ENCODE measurements at places on chromosomes 6 and 20.

DNA sequence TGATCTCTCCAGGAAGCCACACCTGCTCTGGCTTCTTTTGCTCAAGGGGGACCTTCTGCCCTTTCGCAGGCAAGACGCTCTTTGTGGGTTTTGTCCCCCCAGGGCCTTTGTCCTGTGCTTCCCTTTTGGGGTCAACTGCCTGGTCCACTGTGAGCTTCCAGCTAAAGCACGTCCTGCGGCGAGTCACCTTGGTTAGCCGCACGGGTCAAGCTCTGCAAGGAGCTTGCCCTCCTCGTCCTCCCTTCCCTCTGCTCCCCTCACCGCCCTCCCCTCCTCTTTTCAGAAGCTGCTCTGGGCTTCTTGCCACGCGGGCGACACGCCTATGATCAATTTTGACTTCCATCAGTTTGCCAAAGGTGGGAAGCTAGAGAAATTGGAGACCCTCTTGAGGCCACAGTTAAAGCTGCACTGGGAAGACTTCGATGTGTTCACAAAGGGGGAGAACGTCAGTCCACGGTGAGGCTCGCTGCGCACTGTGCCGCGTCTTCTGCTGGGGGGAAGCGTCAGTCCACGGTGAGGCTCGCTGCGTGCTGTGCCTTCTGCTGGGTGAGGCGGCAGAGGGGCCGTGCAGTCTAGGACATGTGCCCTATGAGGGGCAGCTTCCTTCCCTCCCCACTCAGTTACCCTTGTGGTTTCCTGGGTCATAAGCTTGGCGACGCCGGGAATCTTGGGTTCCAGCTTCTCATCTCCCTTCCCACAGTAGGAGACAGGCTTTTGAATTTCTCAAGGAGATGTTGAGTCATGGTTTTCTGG is 80.2 kb downstream of the SYNJ2 start:
- no peak for DNase-seq

GRCh38 chr6:22108199-22108598 is 188.6 kb downstream of the PRL start:
- DNase-seq: no peak

- DNase-seq: no peak
These were observed 2.8 kb downstream of the KCTD20 start for GRCh38 chr6:36445621-36446020.

DNA sequence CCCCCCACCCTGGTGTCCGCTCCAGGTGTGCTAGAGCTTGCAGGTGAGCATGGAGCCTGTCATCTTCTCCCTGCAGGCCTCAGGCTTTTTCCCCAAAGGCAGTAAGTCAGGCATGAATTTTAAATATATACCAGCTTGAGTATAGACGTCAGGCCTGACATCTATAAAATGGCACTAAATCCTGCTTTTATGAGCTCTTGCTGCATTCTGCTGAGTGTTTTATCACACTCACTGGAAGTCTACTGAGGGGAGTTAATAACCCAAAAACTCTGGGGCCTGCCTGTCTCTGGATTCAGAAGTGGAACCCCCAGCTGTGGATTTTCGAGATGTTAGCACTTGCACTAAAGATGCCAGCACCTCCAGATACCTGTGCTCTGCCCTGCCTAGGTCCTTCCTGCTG is 133.4 kb upstream of the TOP1 start:
- no peak for DNase-seq

DNA sequence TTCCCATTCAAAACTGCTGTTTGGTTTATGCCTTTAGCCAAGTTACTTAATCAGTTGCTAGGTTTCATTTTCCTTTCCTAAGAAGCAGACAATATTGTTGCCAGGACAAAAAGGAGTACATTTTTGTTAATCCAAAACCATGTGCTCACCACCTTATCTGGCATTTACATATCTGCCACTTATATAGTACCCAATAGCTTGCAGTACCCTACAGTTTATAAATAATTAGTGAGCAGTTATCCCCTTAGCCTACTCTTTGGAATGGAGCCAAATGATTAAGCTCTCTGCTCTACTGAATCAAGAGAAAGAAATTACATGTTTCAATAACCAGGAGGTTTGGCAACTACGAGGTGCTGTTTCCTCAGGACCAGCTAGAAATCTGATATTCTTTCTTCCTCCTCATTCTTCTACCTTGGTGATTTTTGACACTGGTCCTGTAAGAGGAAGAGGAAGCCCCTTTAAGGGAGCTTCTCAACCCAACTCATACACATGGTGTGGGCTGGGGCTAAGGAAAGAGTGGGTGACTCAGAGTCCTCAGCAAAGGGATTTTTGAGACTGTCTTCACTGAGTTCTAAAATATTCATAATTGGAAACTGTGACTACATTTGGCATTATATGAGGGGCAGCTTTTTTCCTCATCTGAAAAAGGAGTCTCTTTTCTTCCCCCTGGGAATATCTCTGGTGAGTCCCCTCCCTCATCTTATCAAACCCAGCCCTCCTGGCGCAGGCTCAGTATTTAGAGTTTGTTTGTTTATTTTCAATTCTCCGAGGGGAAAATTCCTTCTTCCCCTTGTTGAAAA is 1.5 kb downstream of the ZNFX1 start:
- DNase-seq: no peak

GRCh38 chr20:44412402-44413144 is 57.1 kb downstream of the HNF4A start:
- no peak for DNase-seq

GRCh38 chr6:167151648-167152047 is 6.1 kb downstream of the GPR31 start:
- no peak for DNase-seq

GRCh38 chr6:134722200-134722870 is 227.6 kb downstream of the ALDH8A1 start:
- no peak for DNase-seq

DNA sequence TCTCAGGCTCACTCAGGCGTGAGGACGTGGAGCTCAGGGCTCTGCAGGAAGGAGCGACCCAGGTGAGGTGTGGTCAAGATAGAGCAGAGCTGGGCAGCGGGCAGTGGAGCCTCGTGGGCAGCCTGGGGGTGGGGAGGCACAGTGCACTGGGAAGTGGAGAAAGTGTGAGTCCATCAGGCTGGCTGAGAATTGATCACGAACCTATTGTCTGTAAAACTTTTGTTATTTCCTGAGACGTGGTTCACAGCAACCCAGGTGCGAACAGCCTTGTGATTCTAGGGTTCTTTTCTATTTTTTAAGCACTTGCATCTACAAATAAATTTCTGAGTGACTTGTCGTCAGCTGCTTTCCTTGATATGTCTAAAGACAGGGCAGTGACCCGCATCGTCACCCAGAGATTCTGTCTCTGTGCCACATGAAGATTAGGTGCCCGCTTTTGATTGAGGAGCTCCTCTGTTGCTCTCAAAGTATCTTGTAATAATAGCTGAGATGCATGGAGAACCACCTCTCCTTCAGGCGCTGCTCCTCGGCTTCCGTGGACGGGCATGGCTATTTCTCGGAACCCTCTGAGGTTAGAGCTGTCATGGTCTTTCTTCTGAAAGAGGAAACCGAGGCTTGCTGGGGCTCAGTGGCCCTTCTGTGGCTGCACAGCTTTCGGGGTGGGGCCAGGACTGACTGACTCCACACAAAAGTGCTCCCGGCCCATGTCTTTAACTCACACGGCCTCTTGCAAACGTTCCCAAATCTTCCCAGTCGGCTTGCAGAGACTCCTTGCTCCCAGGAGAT is 662 bp upstream of the CCR6 start:
- DNase-seq: no peak

GRCh38 chr6:3222506-3223038 is 4.9 kb downstream of the TUBB2B start:
- DNase-seq: no peak

DNA sequence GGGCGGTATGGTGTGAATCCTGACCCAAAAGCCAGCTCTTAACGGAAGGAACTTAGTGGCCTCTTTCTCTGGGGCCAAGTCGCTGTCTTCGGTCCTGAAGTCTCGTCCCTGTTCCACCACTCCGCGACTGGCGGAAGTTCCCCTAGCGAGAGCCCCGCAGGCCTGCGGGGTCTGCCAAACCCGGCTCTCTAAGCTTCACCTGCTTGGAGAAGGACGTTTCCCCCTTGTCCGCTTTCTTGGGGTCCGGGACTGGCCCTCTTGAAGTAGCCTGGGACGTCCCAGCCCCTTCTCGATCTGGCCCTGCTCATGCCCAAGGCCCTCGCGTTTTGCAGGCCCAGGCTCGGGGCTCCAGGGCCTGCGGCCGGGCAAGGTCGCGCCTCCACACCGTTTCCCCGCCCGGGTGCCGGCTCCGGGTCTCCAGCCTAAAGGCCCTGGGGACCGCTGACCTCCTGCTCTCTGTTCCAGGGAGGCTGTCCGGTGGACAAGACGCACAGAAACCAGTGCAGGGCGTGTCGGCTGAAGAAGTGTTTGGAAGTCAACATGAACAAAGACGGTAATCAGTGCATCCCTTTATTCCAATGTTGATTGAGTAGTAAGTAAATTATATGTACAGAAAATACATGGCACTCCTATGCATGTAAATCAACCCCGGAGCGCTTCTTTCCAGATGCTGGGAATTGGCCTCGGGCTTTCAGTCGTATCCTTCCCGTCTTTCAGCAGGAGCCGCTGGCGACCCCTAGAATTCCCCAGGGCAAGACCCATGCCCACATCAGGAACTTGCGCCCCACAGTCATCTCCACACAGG is 8.8 kb downstream of the NR2E1 start:
- DNase-seq: no peak

DNA sequence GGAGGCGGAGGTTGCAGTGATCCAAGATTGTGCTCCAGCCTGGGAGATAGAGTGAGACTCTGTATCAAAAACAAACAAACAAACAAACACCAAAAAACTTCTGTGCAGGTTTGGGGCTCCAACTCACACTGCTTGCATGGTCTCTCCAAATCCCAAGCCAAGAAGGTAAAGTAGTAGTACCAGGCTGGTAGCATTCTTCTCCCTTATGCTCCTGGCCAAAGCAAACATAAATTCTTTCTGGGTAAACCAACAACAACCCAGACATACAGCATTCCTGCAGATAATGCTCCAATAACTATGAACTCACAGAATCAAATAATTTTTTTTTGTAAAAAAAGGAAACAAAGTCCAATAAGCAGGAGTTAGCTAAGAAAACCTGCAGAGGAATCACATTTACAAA is 57.8 kb upstream of the KLHL31 start:
- DNase-seq: no peak

- no peak for DNase-seq
These were observed 21.3 kb upstream of the CST3 start for GRCh38 chr20:23658989-23659609.

- no peak for DNase-seq
These were observed 17.7 kb downstream of the GJA1 start for GRCh38 chr6:121453191-121453590.

DNA sequence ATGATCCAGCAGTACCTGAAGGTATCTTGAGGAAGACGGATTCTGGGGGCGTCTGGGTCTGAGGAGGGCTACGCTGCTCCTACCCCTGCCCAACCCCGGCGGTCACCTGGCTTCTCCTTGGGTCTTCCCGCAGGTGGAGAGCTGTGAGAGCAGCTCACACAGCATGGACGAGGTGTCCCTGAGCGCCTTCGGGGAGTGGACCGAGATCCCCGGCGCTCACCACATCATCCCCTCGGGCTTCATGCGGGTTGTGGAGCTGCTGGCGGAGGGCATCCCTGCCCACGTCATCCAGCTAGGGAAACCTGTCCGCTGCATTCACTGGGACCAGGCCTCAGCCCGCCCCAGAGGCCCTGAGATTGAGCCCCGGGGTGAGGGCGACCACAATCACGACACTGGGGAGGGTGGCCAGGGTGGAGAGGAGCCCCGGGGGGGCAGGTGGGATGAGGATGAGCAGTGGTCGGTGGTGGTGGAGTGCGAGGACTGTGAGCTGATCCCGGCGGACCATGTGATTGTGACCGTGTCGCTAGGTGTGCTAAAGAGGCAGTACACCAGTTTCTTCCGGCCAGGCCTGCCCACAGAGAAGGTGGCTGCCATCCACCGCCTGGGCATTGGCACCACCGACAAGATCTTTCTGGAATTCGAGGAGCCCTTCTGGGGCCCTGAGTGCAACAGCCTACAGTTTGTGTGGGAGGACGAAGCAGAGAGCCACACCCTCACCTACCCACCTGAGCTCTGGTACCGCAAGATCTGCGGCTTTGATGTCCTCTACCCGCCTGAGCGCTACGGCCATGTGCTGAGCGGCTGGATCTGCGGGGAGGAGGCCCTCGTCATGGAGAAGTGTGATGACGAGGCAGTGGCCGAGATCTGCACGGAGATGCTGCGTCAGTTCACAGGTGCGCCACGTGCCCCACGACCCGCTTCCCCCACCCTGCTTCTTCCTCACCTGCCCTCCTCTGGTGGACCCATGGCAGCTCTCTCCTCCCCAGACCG is 166.9 kb upstream of the RNF24 start:
- no peak for DNase-seq

- DNase-seq: peak; percentile 55
These were observed at the start of gene SNAP91 for GRCh38 chr6:83708970-83709747. Gene SNAP91 (minus strand): TSS chr6:83709101. CDS start chr6:83707927, 1,174 bp downstream.

GRCh38 chr6:56866917-56867522 is 87.9 kb upstream of the BEND6 start:
- DNase-seq: no peak

GRCh38 chr6:43578748-43579147 is 2.8 kb downstream of the POLH start:
- no peak for DNase-seq

DNA sequence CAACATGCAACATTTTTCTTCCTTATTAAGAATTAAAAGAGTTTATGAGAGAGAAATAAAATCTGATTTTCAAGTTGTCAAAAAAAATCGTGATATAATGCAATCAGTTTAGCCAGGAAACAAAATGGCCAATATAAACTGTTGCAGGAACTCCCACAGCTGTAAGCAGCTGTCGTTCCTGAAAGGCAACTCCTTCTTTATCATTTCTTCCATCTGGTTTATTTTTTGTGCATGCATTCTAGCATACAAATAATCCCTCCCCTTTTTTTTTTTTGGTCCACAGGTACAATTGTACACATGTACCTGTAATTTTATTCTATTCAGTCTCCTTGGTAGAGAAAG is 19.7 kb downstream of the TRAF3IP2 start:
- no peak for DNase-seq

DNA sequence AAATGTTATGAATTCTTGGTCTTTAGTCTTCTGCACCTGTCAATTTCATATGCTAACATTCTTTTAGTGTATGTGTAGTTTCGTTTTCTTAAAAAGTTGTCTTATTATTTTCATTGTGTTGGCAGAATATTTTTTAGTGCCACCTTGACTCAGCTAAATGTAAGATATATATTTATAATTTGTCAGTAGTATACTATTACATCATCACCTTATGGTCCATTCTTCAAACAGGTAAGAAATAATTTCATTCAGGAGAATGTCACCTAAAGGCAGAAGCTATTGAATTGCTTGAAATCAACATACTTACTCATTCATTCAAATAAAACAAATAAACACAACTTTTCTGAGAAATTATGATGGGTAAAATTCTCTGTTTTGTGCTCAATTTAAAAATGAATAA is 3.5 kb upstream of the STXBP5 start:
- no peak for DNase-seq

DNA sequence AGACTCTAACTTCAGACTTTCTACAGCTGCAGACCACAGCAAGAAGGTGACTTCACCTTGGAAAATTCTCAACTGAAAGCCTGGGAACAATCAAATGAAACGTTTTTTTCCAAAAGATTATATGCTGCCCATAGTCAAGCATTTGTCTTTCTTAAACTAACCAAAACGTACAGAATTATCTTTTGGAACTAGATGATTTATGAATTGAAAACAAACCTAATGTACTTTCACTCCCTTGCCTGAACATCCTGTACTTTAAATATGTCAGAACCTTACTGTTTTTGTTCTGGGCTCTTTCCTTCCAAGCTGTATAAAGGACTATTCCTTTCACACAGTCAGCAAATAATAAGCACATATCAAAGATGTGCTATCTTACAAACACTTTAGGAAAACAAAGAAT is 62.4 kb upstream of the TNFAIP3 start:
- DNase-seq: no peak
